NB4 (cell line): ENCODE measurements at places on chromosomes 1 and 21.

GRCh38 chr1:100736746-100737145 is 17.2 kb downstream of the VCAM1 start:
- DNase-seq = no peak

- DNase-seq = no peak
These were observed 860.4 kb downstream of the PLA2G4A start for GRCh38 chr1:187689129-187689528.

DNA sequence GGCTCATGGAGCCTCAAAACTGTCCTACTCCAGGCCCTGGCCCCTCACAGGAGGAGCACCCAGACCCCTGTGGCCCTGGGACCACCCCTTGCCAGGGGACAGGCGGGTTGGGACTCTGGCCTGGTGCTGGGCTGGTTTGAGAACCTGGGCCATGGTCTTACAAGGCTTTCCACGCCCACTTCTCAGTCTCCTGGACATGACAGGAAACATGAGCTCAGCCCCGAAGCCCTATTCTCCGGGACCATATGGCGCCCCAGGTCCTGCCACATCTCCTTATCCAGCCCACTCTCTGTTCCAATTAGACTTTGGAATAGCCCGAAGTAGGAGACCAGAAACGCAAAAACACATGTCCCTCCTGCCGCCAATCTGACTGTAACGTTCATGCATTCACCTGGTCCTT is 47.9 kb downstream of the KCNAB2 start:
- no peak for DNase-seq

DNA sequence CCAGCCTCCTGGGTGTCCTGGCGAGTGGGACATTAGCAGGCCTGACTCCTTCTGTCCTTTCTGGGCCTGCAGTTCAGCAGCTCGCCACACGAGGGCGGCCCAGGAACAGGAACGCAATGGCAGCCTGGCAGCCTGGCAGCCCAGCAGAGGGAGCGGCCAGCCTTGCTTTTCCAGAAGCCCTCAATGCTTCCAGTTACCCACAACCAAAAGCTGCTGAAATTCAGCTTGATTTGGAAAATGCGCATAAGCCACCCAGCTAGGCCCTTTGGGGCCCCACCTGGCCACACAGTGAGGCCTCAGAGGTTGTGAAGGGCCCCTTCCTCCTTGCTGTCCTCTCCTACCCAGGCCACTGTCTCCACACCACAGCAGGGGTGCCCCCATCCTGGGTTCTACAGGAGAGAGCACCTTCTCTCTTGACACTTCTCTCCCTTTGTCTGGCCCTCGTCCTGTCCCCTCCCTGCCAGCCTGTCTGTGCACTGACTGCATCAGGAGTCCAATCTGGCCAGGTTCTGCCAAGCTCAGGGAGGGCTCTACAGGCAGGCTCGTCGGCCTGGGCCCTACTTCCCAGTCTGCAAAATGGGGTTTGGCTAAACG is 103.4 kb upstream of the VAMP3 start:
- DNase-seq = peak; percentile 78

- DNase-seq = no peak
These were observed 878.9 kb upstream of the CXADR start for GRCh38 chr21:16633831-16634459.

DNA sequence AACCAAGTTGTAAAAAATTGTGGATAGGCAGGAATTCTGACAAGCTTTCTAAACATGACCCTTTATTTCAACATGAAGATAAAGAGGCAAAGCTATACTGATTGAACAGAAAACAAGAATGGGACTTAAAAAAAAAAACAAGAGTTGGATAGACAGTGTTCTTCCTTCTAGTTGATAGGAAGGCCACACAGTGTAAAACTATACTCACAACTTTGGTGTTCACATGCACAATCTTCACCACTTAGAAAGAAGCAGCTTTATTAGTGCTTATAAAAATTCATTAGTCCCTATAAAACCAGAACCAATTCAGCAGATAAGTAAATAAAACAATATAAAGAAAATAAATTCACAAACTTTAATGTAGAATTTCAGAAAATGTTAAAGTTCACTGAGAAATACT is 101.8 kb downstream of the AKT3 start:
- no peak for DNase-seq

DNA sequence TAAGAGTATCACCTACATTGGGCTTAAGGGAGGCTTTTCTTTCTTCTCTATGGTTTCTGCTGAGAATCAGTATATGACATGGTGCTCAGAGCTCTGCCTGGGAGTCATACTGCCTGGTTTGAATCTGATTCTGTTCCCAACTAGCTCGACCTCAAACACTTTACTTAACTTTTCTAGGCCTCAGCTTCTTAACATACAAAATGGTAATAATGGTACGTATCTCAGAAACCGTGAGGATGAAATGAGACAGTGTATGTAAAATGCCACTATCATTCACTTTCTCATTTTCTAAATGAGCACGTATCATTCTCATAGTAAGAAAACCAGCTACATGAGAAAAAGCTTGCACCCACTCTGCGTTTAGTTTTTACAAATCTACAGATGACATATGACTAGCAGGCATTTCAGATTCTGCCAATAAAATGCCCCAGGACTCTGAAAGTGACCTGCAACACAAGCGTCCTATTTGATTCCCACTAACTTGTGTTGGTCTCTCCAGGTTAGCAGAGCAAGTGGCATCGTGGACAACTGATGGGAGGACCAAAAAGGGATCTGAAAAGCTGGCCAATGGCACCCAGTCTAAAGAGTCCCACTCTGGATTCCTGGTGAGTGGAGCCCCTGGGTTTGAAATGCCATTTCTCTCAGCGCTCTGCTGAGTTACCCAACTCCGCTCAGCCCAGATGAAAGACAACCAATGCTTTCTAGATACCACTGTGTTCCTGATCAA is 6.1 kb downstream of the CTNNBIP1 start:
- DNase-seq = no peak

- no peak for DNase-seq
These were observed 2.2 kb upstream of the ATP1A2 start for GRCh38 chr1:160113407-160113806.

GRCh38 chr1:42290130-42290529 is 44.9 kb downstream of the FOXJ3 start:
- no peak for DNase-seq

DNA sequence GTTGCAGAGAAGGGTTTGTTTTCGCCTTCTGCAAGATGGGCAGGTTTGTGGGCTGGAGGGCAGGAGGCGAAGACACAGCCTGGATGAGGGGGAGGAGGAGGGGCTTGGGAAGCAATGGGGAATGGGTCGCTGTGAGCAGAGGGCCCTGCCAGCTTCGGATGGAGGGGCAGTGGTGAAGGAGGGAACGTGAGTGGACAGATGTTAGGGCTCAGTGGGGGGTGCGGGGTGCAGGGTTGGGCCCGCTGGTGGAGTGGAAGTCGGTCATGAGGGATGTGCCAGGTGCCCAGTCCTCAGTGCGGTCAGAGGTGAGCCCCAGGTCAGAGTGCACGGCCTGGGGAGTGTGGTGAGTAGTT is 55.5 kb upstream of the ABCG1 start:
- no peak for DNase-seq

DNA sequence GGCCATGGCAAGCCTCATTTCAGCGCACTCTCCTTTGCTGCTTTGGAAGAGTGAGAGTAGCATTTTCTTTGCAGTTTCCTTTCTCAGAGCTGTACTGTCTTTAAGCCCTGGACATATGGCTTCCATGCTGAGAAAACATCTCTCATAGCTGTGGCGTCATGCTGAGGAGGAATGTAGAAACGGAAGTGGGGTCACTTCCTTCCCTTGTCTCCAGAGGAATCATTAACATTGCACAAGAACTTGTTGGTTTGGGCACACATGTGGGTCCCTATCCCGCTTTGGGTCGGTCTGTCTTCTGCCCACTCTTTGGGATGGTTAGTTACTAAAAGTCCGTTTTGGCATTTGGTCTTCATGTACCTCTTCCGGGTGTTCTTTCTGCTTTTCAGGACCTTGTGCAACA is 5.6 kb downstream of the MFN2 start:
- DNase-seq = peak; percentile 81

GRCh38 chr1:151535326-151536271 is 4.5 kb upstream of the TUFT1 start:
- DNase-seq = no peak

DNA sequence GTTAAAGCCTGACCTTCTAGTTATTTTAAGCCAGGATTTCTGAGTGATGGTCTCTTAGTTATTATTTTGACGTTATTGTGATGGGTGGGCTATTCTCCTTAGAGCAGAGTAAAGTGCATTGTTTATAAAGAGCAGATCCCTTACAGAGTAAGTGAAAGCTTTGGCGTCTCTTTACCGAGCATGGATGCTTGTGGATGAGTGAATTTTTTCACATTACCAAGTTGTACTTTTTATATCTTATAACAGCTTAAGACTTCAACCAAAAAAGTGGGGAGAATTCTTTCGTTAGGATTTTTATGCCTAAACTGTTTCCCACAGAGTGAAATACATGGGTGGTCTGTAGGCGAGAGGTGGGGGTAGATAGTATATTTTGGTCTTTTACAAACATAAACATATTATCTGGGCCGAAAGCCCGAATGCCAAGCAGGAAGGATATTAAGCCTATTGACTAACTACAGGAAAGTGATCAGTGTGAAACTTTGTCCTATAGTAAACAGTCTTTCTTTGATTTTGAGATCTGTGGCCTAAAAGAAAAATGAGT is 279.1 kb upstream of the C1orf105 start:
- DNase-seq = no peak

DNA sequence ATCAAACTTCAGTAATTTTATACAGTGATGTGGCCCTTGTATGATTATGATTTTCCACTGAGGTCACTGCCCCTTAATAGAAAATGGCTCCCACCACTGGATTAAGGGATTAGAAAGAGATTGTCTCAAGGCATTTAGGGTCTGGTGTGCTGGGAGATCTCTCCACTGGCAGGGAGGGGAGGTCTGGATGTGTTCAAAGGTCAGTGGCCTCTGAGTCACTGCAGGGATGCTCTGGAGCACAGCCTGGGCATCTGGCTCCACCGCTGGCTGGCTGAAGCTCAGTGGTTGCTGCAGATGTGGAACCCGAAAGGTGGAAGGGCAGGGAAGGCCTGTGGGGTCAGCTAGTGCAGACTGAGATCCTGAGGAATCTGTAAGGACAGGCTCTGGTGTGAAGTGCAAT is 18.3 kb upstream of the CHI3L1 start:
- no peak for DNase-seq

DNA sequence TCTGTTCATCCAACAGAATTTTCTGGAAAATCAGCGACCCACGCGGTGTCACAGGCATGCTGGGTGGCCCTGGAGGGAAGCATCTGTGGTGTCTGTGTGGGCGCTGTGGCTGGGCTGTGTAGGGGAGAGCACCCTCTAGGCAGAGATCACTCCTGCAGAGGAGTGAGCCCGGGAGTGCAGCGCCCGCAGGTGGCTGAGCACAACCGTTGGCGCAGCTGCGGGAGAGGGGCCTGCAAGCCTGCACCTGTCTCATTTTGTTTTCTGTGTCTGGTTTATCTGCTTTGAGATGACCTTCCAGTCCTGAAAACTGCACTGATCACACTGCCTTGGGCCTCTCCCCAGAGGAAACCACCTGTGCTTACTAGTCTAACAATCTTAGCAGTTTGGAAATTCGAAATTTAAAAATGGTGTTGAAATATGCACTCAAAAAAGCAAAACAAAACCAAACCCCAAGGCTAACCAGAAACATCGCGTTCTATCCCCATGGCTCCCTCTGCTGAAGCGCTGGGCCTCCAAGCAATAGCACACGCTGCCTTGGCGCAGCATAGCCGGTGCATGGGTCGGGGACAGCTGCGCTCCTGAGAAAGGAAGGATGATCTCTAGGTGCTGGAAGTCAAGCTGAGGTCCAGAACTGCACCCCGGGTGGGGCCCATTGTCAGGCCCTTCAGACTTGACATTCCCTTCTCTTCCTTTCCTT is 4.8 kb downstream of the FAM3B start:
- DNase-seq = no peak

GRCh38 chr1:168485048-168485447 is 58.7 kb downstream of the XCL2 start:
- DNase-seq = no peak

DNA sequence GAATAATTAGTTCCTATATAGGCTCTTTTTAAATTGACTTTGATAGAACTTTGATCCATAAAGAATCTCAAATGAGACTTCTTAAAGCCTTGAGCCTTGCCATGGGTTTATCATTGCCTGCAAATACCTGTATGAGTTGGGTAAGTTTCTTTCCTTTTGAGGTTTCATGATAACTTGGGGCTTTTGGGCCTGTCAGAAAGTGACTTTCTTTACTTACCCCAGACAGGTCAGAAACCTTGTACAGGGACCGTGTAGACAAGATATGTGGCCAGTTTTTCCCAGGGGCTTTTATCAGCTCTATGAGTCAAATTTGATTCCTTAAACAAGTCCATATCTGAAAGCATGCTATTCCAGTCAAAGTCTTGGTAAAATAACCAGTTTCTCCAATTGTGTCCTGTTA is 17.3 kb downstream of the KCTD3 start:
- no peak for DNase-seq

GRCh38 chr1:160219062-160219929 is 14.1 kb downstream of the PEA15 start:
- DNase-seq = peak; percentile 30

GRCh38 chr1:145975216-145975615 is 10.7 kb downstream of the POLR3GL start:
- no peak for DNase-seq

DNA sequence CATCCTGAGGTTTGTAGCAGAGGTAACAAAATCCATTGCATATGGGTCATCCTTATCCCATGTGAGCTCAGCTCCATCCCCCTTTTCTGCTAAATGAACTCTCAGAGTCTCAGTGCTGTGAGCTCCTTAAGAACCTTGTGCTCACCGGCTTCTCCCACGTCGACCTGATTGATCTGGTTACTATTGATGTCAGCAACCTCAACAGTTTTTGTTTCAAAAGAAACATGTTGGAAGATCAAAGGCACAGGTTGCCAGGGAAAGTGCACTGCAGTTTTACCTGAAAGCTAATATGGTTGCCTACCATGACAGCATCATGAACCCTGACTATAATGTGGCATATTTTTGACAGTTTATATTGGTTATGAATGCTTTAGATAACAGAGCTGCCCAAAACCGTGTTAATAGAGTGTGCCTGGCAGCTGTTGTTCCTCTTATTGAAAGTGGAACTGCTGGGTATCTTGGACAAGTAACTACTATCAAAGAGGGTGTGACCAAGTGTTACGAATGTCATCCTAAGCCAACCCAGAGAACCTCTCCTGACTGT is 131.4 kb downstream of the HS2ST1 start:
- no peak for DNase-seq

- no peak for DNase-seq
These were observed 27.4 kb downstream of the TNN start for GRCh38 chr1:175095069-175095468.

DNA sequence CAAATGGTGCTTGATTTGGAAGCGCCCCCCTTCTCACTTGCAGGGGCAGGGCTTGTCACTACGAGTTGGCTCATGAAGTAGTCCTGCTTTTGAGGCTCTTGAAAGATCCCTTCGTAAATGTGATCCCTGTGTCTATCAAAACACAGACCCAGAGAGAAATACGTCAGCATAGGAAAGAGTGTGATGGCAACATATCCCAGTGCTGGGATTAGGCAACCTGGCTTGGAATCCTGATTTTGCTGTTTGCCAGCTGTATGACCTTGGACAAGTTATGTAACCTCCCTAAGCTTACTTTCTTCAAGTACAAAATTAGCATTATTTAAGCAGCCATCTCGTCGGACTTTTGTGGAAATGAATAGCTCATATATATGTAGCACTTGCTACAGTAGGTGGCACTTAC is 228.4 kb downstream of the ATG4C start:
- no peak for DNase-seq

- peak; percentile 76 for DNase-seq
These were observed 9.9 kb upstream of the CDCA8 start for GRCh38 chr1:37682334-37682987.
